A673 (cell line): ENCODE measurements at places on chromosomes 6 and 20.

DNA sequence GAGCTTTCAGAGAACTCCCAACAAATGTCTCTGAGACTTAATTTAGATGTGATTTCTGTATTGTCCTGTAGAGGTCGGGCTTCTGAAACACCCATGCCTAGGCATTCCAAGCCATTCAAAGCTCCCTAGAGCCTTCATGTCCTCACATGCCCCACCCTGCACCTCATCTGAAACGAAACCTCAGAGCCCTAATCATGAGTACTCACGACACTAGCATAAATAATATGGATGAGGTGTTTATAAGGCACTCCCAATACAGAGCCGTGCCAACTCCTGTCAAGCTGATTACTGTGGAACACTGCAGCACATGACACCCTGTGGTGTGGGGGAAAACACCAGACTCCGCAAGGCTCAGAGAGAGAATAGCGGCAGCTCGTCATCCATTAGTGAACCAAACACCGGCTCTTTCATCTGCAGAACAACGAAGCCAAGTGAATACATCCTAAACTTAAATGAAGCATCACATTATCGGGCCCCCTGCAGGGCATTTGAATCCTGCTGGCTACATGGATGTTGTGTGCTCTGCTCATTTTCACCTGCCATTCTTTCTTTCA lies 83.8 kb downstream of the FNDC1 start:
- DNase-seq = peak; percentile 79

- no peak for DNase-seq
Observed at GRCh38 chr6:130505808-130506598, 140.2 kb downstream of the TMEM200A start.

DNA sequence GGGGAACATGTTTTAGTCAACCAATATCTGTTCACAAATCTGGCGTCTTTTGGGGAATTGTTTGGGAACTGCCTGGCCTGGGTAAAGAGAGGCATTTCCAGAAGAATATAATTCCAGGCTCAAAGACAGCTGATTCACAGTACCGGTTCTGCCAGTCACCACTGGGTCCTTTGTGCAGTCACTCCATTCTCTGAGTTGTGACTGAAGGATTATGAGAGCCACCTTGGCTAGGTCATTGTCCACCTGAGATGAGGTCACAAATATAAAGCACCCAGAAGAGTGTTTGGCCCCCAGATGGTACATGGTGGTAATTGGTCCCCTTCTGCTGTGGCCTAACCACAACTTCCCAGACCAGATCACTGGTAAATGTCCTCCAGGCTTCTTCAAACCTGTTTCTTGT lies 121.0 kb upstream of the SPACA1 start:
- DNase-seq = no peak

- DNase-seq = no peak
Observed at GRCh38 chr20:53658322-53658721, 64.7 kb upstream of the ZNF217 start.

- no peak for DNase-seq
Observed at GRCh38 chr20:8005033-8005432, 14.5 kb downstream of the TMX4 start.
